ENCODE measurements at places on chromosomes 3 and 15.

GRCh38 chr3:109026821-109027220 lies 73.1 kb upstream of the GUCA1C start:
- DNase-seq: no peak

GRCh38 chr3:151843275-151843674 lies 29.4 kb downstream of the AADAC start:
- DNase-seq: no peak

DNA sequence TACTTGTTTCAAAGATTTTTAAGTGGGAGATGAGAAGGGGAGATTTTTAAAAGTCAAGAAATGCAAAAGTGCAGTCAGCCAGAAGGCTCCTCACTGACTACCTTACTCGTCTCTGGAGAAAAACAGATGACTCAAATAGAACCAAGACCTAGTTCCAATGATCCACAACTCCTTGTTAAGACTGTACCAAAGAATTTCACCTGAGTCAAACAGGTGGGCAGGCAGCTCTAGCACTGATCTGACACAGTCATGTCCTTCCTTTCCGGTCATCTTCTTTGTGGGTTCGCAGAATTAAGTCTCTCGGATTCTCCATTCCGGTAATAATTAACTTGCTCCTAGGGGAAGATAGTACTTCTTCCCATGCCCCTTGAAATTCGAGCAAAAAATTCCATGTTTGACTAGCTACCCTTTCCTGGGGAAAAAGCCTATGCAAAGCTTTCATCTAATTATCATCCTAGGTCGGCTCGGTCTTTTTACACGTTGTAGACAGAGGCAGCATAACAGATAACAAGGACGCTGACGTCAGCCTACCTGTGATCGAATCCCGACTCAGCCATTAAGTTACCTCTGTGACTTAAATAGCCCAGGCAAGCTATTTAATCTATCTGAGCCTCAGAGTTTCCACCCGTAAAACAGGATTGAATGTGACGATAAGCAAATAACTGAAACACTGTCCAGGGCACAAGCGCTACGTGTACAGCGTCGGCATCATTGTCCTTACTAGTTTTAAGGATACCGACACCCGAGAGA lies 758 bp downstream of the SELENOK start:
- no peak for DNase-seq

DNA sequence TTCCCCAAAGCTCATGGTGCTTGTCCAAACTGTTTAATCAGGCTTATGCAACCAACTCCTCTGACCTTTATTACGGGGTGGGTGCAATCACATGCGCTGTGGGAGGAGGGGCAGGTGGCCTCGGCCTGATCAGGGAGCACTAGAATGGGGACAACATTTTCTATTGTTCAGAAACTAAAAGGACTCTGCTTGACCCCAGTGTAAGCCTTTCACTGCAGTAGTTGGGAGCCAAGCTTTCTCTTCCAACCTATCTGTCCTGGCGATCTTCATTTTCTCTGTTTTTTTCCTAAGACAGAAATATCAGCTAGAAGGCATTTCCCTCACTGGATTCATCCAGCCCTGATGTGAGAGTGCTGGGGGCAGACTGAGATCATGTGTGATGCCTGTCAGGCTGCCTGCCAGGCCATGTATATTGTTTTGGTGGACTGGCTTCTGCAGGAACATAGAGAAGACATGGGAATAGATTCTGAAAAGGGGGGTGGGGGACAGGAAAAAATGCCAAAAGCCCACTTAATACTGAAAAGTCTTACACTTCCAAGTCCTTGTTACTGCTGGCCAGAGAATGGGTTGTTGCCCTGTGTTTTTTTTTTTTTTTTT lies 627.0 kb upstream of the TBL1XR1 start:
- DNase-seq: no peak

DNA sequence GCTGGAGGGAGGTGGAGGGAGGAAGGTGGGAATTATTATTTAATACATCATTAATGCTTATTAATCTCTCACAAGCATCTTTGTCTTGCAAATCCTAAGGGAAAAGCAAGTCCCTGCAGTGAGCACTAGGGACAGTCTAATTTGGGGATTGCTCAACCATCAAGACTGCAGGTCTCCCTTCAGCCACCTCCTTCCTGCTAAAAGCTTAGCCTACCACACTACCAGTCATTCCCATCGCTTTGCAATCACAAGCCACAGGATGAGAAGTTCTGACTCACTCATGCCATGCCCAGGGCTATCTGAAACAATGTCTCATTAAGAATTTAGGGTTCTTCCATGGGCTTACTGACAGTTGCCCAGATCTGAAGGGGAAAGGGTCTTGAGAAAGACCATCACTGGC lies 51.0 kb upstream of the EIF1B start:
- DNase-seq: no peak

DNA sequence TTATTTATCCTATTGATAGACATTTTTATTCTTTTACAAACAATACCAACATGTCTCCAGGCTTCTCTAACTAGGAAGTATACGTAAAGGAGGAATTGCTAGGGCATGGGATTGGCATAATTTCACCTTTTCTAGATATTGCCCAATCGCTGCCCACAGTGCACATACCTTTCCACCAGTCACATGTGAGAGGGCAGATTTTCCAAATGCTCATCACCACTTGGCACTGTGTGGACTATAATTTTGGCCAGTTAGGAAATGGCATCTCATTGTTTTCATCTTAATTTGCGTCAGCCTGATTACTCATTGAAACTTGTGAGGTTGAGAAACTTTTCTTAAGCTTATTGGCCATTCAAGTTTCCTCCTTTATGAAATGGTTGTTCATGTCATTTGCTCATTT lies 57.4 kb upstream of the POLR2M start:
- DNase-seq: peak; percentile 21

GRCh38 chr3:3189961-3190360 lies 10.5 kb upstream of the CRBN start:
- DNase-seq: no peak

DNA sequence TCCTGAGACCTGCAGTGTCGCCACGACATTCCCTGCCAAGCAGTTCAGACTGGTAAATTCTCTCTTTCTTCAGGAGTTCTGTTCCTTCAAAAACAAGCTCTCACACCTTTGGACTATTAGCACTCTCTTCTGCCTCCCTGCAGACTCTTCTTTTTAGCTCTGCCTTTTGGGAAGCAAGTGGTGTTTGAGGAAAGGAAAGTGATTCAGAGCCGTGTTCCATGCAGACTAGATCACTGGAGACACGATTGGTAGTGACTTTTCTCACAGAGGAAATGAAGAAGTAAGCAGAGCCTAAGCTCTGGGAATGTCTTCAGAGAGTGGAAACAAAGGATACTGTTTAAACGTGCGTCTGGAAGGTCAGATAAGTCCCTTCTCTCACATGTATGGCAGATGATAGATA lies 270.6 kb upstream of the TPRG1 start:
- DNase-seq: no peak

DNA sequence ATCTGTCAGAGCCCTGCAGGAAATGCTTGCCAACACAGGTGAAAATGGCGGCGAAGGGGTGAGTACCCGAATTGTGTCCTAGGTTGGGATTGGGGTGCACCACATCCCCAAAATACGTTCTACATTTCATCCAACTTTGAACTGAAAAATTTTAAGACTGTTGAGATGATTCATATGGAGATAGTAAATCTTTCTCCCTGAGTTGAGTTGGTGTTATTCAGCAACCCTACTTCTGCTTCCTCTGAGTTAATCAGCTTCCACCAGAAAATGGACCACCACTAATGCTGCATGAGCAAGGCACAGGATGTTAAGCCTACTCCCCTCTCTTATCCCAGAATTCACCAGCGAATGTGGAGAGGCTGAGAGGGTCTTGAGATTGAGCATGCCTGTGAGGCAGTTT lies 192.9 kb downstream of the RYR3 start:
- no peak for DNase-seq

DNA sequence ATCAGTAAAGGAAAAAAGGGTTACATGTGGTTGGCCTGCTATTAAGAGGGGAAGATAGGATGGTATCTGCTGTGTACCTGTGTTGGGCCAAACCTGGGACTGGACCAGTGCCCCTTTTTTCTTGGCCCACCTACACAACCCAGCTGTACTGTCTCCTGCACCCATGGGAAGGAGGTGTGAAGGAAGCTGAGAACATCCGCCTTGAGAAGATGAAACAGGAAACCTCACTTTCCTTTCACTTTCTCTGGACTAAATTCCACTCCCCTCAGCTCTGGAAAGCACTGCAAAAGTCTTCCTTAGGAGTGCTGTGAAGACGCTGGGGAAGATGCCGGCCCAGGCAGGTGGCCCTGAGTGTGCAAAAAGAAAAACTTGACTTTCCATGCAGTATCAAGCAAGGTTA lies 37.6 kb downstream of the LRRN1 start:
- no peak for DNase-seq

- DNase-seq: no peak
These were observed 523.2 kb upstream of the GOLIM4 start for GRCh38 chr3:168618827-168619470.

DNA sequence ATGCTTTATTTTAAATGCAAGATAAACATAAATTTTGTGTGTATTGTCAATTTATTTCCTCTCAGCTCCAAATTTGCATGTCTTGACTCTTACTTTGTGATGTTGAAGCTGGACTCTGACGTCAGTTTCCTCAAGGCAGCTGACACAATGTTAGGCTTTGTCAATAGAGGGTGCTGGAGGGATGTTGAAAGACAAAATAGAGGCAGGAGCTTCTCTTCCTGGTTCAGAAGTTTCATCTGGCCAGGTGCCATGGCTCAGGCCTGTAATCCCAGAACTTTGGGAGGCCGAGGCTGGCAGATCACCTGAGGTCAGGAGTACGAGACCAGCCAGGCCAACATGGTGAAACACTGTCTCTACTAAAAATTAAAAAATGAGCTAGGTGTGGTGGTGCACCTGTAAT lies 408.6 kb downstream of the GBE1 start:
- peak; percentile 6 for DNase-seq

GRCh38 chr3:171351676-171352075 lies 108.5 kb downstream of the TNIK start:
- peak; percentile 88 for DNase-seq

DNA sequence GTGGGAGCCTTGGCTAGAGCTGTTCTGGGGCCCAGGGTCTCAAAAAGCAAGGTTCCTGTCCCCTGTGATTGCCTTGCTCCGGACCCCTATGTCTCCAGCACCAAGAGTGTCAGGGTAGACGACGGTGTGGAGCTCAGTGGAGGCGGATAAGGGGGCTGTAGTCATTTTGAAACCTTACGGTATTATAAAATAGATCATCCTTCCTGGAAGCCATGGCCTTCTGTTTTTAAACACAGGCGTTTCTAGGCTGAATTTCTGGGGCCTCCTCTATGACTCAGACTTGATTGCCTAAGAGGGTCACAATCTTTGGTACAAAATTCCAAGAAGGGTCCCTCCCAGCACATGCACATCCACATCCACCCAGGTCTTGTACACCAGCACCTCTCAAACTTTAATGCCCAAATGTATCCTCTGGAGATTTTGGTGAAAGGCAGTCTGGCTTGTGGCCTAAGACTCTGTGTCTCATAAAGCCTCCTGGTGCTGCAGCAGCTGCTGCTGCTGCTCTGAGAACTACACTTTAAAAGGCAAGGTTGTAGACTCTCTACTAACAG lies 70.5 kb upstream of the XCR1 start:
- DNase-seq: no peak

- no peak for DNase-seq
These were observed 7.8 kb downstream of the SPSB4 start for GRCh38 chr3:141058996-141059395.

DNA sequence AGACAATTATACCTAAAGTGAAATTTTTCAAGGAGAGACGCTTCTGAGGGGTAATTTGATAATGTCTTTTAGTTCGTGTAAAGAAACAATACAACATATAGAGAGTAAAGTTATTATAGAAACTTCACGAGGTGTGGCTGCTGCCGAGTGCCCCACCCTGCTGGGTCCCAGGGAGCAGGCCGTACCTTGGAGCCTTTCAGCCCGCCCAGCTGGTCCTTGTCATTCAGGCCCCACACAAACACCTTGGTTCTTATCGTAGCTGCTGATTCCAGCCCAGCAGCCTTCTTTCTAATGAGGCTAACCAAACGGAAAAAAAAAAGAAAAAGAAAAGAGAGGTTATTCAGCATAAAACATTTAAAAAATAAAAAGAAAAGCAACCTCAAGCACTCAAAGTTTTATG lies 83.1 kb upstream of the OCA2 start:
- no peak for DNase-seq

GRCh38 chr3:137761099-137761562 lies 3.0 kb upstream of the SOX14 start:
- no peak for DNase-seq

GRCh38 chr15:52186651-52187486 lies 4.3 kb downstream of the GNB5 start:
- no peak for DNase-seq

DNA sequence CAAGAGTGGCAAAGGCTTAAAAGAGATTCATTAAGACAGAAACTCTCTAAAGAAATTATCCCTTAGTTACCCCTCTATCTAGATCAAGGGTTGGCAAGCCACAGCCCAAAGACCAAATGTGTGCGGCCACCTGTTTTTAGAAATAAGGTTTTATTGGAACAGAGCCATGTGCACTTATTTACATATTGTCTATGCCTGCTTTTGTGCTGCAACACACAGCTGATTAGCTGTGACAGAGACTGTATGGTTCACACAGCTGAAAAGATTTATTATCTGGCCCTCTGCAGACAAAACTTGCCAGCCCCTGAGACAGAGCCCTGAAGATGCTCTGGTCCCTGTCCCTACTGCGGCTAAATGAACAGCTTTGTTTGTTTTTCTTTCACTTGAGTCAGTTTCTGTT lies 88.1 kb downstream of the ADAMTS9 start:
- no peak for DNase-seq

DNA sequence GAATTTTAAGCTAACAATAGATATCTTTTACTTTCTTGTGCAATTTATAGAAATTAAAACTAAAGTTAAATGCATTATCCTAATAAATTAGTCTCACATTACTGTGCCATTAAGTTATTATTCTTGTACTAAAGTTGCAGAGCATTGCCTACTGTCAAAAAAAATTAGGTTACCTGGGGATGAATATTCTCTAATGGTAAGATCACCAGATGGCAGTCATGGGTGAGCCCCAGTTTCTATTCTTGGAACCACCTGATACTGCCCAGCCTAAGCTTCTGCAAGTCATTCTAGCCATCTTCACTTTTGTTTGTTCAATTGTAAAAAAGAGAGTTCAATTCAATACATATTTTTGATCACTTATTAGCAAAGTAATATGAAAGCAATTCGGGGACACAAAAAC lies 213.2 kb downstream of the CADM2 start:
- no peak for DNase-seq

GRCh38 chr15:29433507-29434248 lies 164.1 kb upstream of the NSMCE3 start:
- no peak for DNase-seq

DNA sequence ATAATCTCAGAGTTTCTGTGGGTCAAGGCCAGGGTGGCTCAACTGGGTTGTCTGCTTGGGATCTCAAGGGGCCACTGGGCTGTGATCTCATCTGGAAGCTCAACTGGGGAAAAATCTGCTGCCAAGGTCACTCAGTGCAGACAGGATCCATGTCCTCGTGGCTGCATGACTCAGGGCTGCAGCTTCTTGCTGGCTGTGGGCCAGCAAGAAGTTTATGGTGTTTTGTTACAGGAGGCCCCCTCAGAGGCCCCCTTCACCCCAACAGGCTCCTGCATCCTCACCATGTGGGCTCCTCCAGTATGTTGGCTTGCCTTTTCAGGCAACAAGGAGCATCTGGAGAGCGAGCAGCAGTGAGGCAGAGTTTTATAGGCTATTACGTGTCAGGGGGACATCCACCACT lies 14.6 kb downstream of the OCA2 start:
- no peak for DNase-seq

GRCh38 chr3:159030138-159030670 lies 228.3 kb downstream of the MFSD1 start:
- DNase-seq: no peak

Data from GM04504 (cell line).